CD4-positive, alpha-beta T cell treated with Interleukin-12 subunit alpha and Interleukin-12 subunit beta, for 1 hour (primary cell): ENCODE measurements at places on chromosomes 7 and 10.

DNA sequence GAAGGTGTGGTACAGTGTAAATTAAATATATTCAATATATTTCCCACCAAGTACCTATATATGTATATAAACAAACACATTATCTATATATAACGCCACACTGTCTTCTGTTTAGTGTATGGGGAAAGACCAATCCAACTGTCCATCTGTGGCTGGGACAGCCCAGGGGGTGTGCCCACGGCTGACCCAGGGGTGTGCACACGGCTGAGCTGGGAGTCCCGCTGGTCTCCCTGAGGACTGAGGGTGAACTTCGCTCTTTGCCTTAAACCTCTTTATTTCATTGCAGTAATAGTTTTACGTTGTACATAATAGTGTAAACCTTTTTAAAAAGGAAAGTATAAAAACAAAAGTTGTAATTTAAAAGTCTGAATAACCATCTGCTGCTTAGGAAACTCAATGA, 6.3 kb downstream of the EN2 start:
- no peak for DNase-seq

DNA sequence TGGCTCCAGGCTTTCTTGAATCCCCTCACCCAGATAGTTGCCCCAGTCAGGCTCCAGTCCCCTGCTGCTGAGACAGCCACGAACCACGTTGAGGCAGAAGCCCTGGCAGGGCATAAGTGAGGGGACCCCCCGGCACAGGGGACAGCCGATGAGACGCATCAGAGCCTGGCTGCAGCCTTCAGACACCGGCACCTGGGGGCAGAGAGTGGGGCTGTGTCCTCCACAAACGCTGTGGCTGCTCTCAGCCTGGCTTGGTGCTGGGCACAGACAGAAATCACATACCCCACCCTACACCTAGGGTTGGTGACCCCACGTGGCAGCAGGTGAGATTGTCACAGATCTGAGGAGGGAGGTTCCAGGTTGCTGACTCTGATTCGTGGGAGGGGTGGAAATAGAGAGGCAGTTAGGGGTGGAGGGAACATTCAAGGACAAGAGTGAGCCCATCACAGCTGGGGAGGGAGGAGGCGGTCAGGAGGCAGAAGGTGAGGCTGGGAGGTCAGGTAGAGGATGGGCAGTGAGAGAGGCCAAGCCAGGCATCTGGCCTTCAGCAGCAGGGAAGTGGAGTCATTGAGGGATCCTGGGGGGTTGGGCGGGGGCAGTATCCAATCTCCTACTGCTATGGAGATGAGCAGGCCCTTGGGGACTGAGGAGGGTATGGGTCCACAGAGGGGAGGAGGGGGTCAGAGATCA, 3.2 kb downstream of the GPC2 start:
- DNase-seq = no peak

DNA sequence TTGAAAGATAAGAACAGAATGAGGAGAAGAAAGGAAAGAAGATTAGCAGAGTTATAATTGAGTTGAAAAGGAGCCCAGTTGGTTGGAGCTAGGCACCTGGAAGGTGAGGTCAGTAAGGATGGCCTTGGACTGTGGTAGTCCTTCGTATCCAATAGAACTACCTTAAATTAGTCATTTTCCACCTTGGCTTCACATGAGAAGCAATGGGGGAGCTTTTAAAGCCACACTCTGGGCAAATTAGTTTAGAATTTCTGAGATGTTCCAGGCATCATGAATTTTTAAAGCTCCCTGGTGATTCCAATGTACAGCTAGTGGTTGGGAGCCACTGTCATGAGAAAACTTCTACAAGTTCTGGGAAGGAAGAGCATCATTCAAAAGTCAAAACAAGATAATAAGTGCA, 27.3 kb upstream of the CYP3A5 start:
- DNase-seq = no peak

DNA sequence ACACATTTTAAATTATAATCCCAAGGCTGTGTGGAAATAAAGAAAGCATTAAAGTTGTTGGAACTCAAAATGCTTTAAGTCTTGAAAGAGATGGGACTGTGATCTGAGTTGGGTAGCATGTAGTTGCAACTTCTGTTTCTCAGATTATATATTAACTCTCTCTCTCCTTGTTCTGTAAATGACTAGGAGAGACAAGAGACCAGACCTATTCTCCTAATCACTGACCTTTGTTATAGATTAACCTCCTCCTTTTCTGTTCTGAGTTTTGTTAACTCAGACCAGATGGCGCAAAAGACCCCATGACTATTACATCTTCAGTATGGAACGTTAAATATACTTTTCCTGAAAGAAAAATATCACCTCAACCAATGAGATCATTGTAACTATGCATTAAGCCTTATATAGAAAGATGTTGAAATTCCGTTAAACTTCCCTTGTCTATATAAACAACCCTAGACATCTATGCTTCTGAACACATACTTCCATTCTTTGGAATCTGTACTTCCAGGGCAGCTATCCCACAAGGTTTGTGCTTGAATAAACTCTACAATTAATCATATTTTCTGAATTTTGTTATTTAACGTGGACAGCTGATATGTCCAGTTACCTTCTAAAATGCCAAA, 143.5 kb upstream of the TRIM24 start:
- no peak for DNase-seq

DNA sequence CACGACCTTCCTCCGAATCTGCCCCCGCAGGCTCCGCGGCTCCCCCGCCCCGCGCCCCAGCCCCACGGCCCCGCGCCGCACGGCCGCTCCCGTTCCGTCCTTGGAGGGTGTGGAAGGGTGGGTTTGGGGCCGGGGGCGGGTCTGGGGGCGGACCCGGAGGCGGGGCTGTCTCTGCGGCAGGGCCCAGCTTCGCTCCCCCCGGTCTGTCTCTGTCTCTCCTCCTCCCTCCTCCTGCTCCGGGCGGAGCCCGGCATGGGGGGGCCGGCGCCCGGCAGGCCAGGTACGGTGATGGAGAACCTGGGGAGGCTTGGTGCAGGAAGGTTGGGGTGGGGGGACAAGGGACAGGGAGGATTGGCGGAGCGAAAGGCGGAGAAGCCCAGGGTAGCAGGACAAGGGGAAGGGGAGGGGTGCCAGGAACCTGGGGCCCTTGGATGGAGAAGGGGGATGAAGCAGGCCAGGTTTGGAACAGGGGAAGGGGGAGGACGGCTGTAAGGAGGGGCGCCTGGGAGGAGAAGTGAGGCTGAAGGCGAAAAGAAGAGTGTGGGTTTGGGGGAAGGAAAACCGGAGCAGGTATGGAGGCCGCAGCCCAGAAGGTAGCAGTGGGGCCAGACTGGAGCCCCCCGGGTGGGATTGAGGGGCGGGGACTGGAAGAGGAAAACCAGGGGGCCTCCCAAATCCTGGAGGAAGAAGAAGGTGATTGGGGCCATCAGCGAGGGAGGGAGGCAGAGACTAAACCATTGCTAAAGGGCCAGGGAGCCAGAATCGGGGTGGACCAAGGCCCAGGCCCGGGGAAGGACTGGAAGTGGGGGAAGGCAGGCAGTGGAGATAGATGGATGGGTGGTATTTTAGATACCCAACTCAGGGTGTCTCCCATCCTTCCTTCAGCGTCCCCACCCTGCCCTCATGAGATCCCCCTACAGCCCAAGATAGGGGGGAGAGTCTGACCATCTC, at the start of gene NYAP1:
NYAP1 (plus strand) TSS at position 206 of the 951 bp plus-strand sequence. CDS start 1,385 bp downstream, outside the sequence.
- peak; percentile 70 for DNase-seq

- no peak for DNase-seq
Measured at GRCh38 chr10:118002581-118002980, 44.2 kb downstream of the RAB11FIP2 start.

GRCh38 chr10:131920693-131921092, 19.9 kb downstream of the PPP2R2D start:
- DNase-seq = no peak

DNA sequence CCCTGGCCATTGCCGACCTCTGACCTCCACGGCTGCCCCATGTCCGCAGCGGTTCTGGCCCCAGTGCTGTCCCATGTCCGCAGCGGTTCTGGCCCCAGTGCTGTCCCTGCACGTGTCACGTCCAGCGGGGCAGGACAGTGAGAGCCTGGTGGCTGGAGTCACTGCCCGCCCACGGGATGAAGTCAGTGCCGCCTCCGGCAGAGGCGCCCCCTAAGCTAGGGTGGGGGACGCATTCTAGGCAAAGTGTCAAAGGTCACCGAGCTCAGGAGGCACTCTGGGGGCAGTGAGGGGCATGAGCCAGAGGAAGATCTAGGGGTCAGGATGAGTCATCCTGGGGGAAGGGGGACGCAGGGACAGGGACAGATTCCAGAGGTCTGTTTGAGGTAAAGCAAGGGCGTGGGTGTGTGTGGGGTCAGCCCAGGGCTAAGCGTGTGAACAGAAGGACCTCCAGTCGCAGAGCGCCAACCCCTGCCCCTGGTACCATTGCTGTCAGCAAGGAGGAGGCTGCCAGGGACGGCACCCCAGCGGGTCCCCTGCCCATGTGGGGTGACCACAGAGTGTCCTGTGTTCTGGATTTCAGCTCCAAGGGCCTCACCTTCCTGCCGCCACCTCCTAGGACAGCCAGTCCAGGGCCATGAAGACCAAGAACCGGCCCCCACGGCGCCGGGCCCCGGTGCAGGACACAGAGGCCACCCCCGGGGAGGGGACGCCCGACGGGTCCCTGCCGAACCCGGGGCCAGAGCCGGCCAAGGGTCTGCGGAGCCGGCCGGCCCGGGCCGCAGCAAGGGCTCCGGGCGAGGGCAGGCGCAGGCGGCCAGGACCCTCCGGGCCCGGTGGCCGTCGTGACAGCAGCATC, 665 bp downstream of the BHLHA15 start:
- DNase-seq = no peak

- no peak for DNase-seq
Measured at GRCh38 chr10:109282510-109282909, 640.8 kb downstream of the XPNPEP1 start.

- DNase-seq = no peak
Measured at GRCh38 chr10:99346247-99346646, 17.1 kb downstream of the CNNM1 start.

GRCh38 chr7:150946421-150947240, 31.5 kb downstream of the KCNH2 start:
- no peak for DNase-seq

GRCh38 chr10:73163096-73163495, 4.7 kb downstream of the ECD start:
- no peak for DNase-seq

DNA sequence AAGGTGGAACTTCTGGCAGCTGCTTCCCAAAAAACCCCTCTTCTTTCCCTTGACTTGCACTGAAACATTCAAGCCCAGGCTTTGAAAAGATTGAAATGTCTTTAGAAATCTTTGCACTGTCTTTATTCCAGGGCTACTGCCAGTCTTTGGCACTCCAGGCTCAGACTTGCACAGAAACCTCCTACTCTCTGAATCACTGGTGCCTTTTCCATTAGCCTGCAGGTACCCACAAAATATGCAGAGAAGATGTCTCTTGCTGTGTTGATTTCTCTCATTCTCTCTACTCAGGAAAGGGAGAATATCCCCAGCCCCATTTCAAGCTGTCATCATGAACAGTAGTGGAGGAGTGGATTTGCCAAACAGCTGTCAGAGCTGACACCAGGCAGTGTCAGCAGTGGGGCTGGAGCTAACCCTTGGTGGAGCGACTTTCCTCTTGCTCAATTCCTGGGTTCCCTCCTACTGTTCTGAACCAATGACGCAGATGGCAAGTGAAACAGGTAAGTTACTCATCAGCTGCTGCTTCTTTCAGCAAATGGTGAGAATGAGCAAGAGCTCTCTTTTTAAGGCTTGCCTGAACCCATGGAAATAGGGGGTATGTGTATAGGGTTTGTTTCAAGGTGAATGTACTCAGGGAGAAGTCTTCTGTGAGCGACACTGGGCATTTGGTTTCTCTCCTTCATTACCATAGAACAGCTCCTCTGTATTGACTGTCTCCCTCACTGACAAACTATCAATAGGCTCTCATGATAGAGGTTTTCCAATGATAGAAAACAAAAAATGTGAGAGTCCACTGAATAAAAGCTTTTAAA, 362.4 kb downstream of the ADRA2A start:
- no peak for DNase-seq

DNA sequence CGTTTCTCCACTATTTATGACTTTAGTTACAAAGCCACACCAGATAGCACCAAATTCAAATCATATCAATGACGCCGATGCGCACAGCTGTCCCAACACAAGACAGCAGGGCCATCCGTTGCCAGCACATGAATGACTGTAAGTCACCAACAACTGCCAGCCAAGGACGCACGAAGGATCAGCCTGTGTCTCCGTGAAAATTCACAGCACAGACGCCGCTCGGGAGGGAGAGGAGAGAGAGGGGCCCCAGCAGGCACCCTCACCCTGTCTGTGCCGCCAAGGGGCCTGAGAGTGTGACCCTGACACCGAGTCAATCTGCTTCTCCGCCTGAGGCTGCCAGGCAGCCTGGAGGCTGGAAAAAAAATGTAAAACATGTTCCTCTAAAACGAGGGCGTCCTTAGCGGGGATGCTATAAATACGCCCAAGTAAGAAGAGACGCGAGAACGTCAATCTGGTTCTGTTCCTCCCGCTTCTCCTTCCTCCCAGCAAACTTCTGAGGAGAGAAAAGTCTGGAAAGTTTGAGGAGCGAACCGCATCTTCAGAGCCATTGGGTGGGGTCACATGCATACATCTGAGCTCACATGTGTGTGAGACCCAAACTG, 111.2 kb downstream of the PTPRN2 start:
- no peak for DNase-seq

- DNase-seq = peak; percentile 2
Measured at GRCh38 chr7:131234719-131235488, 92.8 kb upstream of the MKLN1 start.

DNA sequence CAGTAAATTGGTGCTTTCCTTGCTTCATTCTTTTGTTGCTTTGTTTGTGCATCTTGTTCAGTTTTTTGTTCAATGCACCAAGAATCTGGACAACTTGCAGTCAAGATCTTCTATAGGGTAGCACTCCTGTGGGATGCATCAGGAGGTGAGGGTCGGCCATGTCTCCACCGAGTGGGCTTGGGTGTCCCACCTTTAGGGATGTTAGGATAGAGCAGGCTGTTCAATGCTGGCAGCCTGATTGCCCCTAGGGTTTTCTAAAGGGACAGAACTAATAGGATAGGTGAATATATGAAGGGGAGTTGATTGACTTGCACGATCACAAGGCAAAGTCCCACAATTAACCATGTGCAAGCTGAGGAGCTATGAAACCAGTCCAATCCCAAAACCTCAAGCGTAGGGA, 109.9 kb downstream of the GLRX3 start:
- DNase-seq = no peak

GRCh38 chr10:104350127-104350635, 3.5 kb upstream of the CFAP58 start:
- DNase-seq = peak; percentile 76

DNA sequence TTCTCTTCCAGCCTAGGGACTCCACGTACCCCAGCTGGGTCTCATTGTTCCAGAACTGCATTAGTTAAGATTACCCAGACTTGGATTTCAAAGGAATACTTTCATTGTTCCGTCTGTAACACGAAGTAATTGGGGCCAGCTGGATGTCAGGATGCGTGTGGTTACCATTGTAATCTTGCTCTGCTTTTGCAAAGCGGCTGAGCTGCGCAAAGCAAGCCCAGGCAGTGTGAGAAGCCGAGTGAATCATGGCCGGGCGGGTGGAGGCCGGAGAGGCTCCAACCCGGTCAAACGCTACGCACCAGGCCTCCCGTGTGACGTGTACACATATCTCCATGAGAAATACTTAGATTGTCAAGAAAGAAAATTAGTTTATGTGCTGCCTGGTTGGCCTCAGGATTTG, 21.0 kb downstream of the LRRC17 start:
- no peak for DNase-seq
